KG1 (cell line): ENCODE measurements at places on chromosomes 1 and 21.

DNA sequence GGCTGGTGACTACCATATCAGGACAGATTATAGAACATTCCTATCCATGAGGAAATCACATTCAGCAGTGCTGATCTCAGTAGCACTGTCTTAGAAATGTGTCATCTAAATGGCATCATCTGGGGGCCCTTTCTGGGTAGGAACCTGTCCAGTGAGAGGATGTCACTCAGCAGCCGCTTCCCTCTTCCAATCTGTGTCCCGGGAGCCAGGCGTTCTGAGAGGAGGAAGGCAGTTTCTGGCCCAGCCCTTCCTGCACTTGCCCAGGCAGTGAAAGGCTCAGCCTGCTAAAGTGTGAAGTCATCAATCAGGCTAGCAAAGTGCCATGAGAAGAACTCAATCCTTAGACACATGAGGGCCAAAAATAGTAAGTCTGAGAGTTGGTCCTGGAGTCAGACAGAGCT is 25.6 kb downstream of the RAB4A start:
- DNase-seq, result no peak

DNA sequence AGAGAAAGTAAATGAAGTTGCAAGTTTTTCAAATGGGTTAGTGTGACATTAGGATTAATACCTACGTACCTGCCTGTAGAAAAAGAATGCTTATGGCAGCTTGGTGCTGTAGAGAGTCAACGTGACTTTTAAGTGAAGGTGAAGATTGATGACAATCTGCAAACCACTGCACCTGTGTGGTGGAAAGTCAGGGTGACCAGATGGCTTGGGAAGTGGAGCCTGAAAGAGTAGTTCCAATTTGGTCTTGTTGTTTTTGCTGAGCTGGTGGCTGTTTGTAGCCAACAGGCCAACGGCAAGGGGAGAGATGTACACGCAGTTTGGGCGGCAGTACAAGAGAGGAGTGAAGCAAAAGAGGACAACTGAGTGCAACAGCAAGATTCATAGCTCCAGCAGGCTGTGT is 78.1 kb upstream of the JAK1 start:
- DNase-seq, result no peak

DNA sequence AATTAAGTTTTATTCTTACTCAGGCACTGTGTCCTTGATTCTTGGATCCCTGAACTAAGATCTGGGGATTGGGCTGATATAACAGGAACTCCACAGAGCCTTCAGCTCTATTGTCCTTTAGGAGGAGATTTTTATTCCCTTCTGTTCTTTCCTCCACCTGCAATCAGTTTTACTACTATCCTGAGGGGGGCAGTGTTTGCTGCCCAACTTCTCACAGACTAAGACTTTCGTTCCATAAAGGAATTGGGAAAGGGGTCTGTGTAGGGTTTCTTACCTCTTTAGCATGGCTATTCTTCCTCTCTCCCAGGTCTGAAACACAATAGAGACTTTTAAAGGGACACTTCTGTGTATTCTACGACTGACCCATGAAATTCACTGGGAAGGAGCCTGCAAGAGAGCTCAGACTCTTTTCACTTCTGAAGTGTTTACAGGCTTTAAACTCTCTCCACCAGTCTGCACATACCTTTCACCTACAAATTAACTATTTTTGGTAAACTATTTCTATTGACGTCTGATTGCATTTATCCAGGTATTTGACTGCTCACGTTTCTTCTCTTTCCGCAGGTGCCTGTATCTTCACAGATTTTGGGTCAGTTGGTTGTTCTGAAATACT is 103.3 kb upstream of the DEPDC1 start:
- DNase-seq, result no peak

GRCh38 chr21:34029743-34030528 is 43.4 kb upstream of the MRPS6 start:
- DNase-seq, result no peak

GRCh38 chr1:173505391-173505790 is 28.3 kb downstream of the PRDX6 start:
- no peak for DNase-seq

- DNase-seq, result no peak
Measured at GRCh38 chr1:187876775-187877174, 1048.0 kb downstream of the PLA2G4A start.

DNA sequence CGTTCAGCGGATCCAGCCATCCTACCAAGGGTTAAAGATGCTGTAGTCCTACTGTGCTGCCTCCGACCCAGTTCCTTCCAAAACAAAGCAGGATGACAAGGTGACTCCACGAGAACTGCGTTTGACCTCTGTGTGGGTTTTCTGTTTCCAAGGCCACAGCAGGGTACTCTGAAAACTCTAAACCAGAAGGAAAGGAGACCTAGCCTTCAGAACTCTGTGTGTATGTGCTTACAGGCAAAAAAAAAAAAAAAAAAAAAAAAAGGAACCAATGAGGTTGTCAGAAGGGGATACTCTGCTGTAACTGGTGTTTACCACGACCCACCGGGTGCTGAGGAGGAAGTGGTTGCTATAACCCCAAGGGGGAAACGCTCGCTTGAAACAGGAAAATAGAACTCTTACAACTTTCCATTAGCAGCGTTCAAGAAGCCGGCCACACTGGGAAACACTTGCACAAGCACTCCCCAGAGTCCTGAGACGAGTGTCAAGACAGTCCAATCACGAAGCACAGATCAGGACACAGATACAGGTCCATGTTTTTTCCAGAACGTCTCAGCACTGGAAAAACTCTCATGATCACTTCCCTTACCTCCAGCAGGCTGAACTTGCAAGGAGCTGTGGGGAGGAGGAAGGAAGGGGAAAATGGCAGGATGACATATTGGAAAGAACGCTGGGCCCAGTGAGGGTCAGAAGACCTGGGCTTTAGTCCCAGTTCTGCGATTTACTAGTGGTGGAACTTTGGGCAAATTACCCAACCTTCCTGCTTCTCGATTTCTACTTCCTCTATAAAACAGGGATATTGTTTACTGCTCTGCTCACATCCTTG is 64.0 kb downstream of the ITPKB start:
- DNase-seq, result peak; percentile 72

DNA sequence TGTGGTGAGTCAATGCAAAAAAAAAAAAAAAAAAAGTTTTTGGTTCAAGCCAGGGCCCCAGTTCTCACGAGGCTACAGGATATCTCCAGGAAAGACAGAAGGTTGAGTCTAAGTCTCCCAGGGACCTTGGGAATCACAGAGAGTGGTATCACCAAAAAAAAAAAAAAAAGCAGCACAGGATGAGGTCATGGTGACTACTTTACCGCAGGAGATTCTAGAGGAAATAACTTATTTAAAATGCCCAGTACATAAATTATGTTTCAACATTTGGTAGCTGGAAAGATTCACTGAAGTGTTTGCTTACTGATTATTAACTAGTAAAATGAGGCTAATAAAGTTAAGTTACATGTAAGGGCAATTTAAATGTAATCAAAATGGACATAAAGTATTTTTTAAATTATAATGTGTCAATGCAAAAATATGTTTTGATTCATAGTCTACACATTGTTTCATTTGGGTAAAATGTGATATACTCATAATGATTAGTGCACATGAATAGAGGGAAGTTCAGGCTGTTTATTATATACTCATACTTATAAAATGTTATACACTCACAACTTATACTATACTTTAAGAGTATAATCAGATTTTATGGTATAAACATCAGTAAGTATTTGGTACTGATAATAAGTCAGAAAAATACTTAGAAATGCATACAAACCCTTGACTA is 84.1 kb downstream of the PLPPR5 start:
- no peak for DNase-seq

DNA sequence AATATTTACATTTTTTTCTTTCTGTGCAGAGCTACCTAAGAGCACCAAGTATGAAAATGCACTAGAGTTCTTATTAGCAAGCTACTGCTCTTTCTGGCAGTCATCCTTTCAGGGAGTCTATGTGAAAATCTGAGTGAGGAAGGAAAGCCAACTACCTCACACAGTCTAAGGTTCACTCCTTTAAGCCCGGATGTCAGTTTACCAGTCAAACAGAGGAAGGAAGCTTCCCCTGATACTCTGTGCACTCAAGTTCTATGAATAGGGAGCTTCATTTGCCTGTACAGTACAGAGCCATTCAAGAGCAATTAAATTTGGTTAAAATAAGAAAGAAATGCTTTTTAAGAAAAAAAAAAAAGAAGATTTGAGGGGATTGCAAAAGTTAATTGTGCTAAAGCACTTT is 6.9 kb downstream of the COL11A1 start:
- DNase-seq, result peak; percentile 5

GRCh38 chr1:1606232-1606631 is 6.3 kb upstream of the FNDC10 start:
- no peak for DNase-seq

- no peak for DNase-seq
Measured at GRCh38 chr21:45516671-45517151, 25.5 kb downstream of the SLC19A1 start.

DNA sequence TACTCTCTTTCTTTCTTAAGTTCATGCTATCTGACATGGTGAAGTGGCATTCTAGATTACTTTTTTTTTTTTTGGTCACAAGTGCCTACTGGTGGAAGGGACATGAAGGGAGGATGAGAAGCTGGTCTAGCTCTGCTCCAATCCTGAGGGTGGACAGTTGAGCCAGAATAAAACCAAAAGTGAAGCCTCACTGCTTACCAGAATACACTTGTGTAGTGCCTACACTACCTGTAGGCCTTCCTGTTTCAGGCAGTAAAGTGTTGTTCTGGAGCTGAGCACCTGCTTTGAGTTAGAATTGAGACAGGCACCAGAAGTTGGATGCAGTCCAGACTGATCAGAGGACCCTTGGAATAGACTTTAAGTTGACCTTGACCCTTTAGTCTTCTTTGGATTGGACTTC is 40.4 kb upstream of the APOBEC4 start:
- DNase-seq, result no peak

DNA sequence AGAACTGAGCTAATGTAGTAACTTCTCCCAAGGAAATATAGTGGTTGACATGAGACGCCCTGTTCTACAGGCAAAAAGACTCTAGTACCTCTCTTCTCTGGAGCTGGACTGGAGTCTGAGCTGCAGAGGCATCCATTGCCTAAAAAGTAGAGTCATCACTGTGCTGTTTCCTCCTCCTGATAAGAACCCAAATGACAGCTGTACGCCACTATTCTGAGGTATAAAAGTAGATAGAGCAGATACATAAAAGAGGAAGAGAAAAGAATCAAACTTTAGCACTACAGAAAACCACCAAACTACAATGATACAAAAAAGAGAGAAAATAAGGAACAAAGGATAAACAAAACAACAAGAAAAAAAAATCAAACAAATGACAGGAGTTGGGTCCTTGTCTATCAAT is 1568.8 kb downstream of the PLA2G4A start:
- no peak for DNase-seq

GRCh38 chr1:178411756-178412399 is 84.9 kb downstream of the CLEC20A start:
- no peak for DNase-seq
